Frontal cortex (tissue), 4 donors: ENCODE measurements at places on chromosomes 11 and 22. TPM values are rescaled to one million over a fixed set of nuclear protein-coding genes. Genes with fewer than 3 reads are reported as not detected.

GRCh38 chr11:71429701-71430100 is 18.5 kb downstream of the DHCR7 start:
- DNase-seq, result no peak

- no peak for DNase-seq
Observed at GRCh38 chr11:34264303-34265110, 93.3 kb downstream of the ABTB2 start.

- DNase-seq, result no peak
Observed at GRCh38 chr22:38314933-38315822, 2.1 kb downstream of the CSNK1E start.

- DNase-seq, result no peak
Observed at GRCh38 chr22:24753914-24754313, 20.6 kb downstream of the PIWIL3 start.

DNA sequence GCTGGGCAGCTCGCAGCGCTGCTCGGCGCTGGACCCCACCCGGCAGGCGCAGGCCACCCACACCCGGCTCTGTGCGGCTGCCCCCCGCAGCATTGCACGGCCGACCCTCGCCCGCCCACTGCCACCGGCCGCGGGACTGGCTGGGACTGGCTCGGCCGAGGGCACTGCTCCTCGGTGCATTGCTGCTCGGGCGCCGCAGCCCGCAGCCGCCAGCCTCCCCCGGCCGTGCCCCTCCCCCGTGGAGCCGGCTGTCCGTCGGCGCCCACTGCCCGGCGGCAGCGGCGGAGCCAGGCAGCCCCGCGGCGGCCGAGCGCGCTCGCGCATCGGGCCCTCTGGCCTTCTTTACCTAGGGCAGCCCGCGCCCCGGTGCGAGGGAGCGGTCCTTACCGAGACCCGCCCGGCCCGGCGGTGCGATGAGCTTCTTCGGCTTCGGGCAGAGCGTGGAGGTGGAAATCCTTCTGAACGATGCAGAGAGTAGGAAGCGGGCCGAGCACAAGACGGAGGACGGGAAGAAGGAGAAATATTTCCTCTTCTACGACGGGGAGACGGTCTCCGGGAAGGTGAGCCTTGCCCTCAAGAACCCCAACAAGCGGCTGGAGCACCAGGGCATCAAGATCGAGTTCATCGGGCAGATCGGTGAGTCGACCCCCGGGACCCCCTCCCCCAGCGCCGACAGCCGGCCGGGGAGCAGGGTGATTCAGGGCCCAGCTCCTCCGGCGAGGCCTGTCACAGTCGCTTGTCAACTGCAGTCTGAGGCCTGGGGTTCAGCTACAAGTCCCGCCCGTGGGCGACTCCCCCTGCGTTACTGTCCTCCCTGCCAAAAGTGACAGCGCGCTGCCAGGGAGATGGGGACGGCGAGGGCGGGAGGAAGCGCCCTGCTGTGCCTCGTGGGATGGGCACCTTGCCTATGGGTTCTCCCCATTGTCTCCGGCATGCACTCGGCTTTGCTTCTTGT is 516 bp downstream of the VPS26B start:
- DNase-seq, result peak; percentile 56

DNA sequence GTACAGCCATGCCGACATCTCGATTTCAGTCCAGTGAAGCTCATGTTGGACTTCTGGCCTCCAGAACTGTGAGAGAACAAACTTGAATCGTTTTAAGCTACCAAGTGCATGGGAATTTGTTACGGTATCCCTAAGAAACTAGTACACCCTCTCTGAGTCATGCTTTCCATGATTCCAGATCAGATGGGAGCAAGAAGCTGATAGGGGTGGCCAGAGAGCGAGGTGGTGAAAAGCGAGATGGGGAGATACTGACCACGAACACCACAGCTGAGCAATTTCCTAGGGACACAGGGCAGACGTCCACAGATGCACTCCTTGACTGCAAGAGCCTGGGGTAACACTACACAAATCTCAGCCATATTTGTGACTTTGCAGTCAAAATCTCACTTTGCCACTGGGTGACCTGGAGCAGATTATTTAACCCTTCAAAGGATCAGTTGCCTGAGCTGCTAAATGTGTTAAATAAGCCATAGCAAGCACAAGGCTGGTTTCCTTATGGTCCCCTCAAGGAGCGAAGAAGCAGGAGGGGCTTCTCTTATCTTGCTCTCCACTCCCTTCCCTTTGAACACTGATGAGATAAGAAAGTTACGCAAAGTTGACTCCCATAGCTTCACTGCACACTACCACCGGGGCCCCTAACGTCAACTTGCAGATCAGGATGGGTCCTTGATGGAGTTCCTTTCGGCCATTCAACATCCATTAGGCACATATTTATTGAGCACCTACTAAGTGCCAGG is 22.6 kb upstream of the RCN1 start:
- no peak for DNase-seq

DNA sequence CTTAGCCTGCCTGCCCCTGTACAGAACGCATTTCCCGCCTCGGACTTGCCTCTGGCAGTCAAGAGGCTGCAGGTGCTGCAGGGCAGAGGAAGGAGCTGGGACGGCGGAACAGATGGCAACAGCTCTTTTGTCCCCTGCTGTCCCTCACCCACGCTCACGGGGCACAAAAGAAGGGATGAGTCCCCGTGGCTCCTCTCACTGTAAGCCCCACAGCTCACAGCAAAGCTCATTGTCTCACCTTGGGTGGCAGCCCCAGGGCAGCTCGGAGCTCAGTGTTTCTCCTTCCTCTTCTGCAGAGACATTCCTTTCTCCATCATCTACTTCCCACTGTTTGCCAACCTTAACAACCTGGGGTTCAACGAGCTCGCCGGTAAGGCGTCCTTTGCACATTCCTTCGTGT is 24.3 kb downstream of the SLC25A18 start:
- DNase-seq, result no peak

GRCh38 chr11:69293819-69294505 is at the start of gene MYEOV:
Gene MYEOV (plus strand): TSS chr11:69294155. CDS start chr11:69295355, 1,200 bp downstream.
- DNase-seq, result no peak

GRCh38 chr11:31790649-31791048 is 20.5 kb downstream of the PAX6 start:
- no peak for DNase-seq

- DNase-seq, result no peak
Observed at GRCh38 chr22:26170795-26171580, 1.7 kb downstream of the SEZ6L start.

DNA sequence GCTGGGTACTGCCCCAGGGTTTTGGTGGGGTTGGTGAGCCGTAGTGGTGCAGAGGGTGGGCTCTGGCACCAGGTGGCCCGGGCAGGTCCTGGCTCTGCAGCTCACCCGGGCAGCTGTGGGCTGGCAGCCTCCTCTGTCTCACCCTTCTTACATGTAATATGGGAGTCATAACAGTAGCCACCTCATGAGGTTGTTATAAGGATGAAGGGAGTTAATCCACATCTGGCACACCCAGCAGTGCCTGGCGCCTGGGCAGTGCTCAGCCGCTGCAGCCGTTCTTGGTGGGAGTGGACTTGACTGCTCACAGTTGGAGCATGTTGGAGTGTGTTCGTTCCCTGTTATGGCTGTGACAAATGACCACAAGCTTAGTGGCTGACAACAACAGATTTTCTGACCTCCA is 28.7 kb downstream of the IGHMBP2 start:
- no peak for DNase-seq

RELT gene
- total RNA-seq, result 2.0 TPM

TREH gene
- not detected for total RNA-seq

SGSM1 gene
- total RNA-seq, result 8.6 TPM

CBLIF gene
- not detected for total RNA-seq
